ENCODE measurements at places on chromosomes 7 and 10.
A peak's percentile ranks its signal among the peaks of the same experiment; 100 is the strongest.

DNA sequence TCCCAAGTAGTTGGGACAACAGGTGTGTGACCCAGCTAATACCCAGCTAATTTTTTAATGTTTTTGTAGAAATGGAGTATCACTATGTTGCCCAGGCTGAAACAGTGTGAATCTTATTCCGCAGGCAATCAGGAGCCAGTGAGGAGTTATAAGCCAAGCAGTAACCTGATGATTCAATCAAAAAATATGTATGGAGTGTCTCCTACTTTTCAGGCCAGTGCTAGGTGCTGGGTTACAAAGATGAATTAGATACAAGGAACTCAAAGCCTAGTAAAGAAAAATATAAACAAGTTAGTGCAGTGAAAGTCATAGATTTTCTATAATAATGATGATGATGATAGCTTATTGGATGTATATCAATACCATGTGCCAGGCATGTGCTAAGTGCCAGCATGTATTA is 13.2 kb upstream of the IFRD1 start:
- DNase-seq, result no peak

DNA sequence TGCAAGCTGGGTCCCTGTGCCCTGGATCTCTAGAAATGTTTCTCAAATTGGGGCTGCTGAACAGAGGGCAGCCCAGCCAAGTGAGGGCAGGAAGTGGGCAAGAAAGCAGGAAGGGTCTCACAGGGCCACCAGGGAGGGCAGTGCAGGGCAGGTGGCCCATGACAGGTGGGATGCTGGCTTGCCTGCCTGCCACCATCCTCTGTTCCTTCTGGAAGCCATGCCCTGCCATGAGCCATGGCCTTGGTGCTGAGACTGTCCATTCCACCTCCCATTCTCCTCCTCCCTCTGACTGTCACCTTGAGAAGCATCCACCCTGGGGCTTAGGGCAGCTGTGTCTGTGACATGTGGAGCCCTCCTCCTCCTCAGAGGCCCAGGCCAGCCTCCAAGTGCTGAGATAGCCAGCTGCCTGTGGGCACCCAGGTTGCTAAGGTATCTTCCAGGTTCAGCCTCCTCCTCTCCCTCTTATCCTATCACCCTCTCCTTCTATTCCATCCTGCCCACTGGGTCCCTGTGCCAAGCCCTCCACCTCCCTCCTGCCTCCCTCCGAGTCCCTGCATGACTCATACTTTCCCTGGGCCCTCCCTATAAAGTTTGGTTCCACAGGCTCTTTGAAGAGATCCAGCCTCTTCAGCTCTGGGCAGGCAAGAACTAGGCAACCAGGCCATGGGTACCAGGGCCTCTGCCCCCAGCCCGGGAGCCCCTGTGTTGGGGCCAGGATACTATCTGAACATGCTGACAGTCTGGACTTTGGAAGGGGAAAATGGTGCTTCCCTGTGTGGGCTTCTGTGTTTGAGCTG is 1.3 kb downstream of the VSIR start:
- DNase-seq, result no peak

- no peak for DNase-seq
Measured at GRCh38 chr7:91039033-91039432, 225.2 kb upstream of the FZD1 start.

DNA sequence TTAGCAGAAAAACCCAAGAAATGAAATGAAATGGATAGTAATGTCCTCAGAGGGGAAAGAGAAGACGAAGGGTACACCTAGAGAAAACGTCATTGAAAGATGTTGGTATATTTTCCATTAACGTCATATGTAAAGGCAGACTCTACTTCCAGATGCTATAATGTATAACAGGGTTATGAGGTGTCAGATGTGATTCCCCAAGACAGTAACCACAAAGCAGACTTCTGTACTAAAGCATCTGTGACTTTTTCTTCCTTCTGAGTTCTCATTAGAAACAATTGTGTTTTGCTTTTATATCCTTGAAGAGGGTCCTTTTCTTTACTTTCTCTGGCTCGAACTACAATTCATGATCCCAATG is 37.4 kb downstream of the LRRC72 start:
- DNase-seq, result no peak

DNA sequence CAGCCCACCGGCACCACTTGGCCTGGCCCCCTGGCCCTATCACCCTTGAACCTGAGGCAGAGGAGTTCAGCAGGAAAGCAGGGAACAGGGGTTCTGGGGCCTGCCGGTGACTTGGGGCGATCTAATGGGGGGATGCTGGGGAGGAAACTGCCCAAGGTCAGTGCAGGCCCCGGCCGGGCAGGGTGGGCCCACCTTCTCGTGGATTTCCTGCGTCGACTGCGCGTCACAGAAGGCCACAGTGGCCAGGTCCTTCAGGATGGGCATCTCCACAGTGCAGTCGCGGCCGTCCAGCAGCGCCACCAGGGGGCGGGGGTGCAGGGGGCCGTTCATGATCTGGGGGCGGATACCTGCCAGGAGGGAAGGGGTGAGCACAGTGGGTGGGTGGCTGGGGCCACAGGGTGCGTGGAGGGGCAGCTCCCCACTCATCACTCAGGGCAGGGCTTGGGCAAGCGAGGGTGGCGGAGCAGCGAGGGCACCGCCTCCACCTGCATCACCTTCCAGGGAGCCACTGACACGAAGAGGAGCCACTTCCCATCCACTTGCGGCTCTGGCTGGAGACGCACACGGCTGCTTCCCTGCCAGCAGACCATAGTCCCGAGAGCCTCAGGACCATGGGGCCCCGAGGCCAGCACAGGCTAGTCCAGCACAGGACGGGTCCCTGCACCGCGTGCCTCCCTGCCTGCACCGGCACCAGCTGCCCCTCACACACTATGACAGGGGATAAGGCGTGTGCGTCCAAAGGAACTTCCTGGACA is 61.4 kb downstream of the ZRANB1 start:
- DNase-seq, result peak; percentile 45

GRCh38 chr10:1403508-1404322 is 333.6 kb downstream of the ADARB2 start:
- no peak for DNase-seq

DNA sequence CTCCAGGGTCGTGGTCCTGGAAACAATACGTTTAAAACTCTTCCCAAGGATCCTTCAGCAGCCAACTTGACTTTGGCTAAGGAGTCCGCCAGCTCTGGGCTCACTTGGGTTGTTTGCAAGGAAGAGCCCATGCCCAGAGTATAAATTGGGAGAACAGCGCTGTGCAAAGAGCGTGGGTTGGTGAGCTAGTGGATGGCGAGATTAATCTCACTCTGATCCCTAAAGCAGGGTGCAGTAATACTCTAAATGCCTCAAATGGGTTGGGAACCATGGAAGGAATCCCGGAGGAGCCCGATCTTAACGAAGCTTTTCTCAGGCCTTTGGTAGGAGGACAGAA is 495 bp upstream of the SDHAF3 start:
- no peak for DNase-seq

DNA sequence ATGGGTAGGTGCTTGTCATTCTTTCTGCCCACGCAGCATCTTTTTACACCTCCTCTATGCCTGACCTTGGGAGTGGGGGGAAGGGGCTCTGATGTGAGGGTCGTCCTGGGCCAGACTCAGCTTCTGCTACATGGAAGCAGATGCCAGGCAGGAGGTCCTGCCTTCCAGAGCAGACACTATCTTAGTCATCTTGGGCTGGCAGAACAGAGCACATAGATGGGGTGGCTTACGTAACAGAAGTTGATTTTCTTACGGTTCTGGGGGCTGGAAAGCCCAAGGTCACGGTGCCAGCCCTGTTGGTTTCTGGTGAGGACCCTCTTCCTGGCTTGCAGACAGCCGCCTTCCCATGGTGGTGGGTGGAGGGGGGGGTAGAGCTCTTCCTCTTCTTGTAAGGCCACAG is 159.0 kb downstream of the PRKAG2 start:
- DNase-seq, result no peak

- DNase-seq, result no peak
Measured at GRCh38 chr7:117163101-117163500, 159.8 kb downstream of the WNT2 start.

GRCh38 chr10:4382811-4383210 is 443.2 kb upstream of the AKR1E2 start:
- DNase-seq, result no peak

- DNase-seq, result no peak
Measured at GRCh38 chr7:98681511-98681910, 64.4 kb downstream of the NPTX2 start.

GRCh38 chr7:87435546-87435945 is 39.9 kb downstream of the ABCB4 start:
- no peak for DNase-seq

Measured in GM13976 (cell line).